ENCODE measurements at places on chromosomes 5 and 9. TPM values are rescaled to one million over a fixed set of nuclear protein-coding genes. Genes with fewer than 3 reads are reported as not detected.
A peak's percentile ranks its signal among the peaks of the same experiment; 100 is the strongest.

DNA sequence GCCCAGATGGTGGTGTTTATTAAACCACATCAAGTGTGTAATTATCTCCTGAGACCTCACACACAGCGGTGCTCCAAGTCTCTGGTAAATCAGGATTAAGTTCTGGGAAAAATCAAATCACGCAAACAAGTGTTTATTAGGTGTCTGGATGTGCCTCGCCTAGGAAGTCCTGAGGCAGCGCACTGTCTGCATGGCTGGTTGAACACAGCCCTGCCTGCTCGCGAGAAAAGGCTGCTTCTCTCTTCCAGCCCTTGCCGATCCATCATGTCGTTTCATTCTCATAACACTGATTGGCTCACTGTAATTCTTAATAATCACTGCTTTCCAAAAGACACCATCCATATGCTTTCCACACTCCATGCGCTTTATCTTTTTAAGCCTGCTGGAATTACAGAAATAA, 229.6 kb upstream of the DAP start:
- DNase-seq = no peak

GRCh38 chr5:78500028-78500427, 139.6 kb downstream of the SCAMP1 start:
- no peak for DNase-seq

- no peak for DNase-seq
These were observed 4.7 kb upstream of the SLC2A6 start for GRCh38 chr9:133483611-133484010.

GRCh38 chr9:68608763-68609162, 68.1 kb upstream of the TMEM252 start:
- DNase-seq = no peak

DNA sequence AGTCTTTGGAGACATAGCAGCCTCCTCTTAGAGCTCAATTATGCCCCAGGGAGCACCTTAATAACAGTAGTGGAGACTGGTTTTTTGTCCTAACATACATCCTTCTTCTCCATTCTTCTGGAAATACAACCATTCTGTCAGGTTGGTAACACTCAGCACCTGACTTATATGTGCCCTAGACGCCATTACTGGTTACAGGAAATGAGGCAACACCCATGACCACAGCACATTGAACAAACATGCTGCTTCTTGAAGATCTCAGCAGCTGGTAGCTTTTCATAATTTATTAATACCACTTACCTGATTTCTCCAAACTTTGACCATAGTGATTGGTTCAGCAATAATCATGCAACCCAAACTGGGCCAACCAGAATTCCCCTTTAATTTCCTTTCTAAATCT, 25.1 kb upstream of the TRPM3 start:
- no peak for DNase-seq

GRCh38 chr5:144203750-144204596, 33.3 kb downstream of the KCTD16 start:
- no peak for DNase-seq

DNA sequence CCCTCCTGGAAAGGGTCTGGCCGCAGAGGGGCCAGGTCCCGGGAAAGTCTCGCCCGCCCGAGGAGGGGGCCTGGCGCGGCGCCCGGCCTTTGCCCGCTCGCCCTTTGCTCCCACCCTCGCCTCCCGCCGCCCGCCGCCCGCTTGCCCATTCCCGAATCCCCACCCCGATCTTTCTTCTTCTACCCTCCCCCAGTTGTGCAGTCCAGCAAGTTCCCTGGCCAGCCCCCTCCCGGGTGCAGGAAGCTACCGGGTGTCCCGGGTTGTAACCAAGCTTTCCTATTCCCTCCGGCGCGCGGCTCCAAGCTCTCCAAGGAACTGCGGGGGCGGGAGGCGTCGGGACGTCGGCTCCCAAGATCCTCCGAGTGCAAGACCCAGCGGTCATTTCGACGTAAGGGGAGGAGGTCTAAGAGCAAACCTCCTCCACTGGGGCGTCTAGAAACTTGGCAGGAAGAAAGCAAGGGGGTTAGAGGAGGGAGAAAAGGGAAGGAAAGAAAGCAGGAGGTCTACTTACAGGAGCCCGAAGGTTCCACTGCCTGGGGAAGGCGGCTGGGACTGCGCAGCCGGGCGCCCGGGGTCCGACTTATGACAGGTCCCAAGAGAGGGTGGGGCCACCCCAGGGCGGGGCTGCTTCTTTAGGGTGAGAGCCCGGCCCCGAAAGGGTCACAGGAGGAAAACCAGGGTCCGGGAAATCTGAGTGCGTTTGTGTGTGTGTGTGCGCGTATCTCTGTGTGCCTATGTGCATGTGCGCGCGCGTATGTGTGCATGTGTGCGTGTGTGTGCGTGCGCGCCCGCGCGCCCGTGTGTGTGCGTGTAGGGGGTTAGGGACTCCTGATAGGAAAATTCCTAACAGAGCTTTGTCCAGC, at the start of gene PTGR1:
Gene PTGR1 (minus strand): TSS at position 556 of the 863 bp plus-strand sequence. CDS start 2,225 bp downstream, outside the sequence.
- DNase-seq = peak; percentile 72

- DNase-seq = peak; percentile 50
These were observed 86.7 kb upstream of the AGXT2 start for GRCh38 chr5:35134278-35135030.

Gene ZNF879
- 1.0 TPM for polyA plus RNA-seq

DNA sequence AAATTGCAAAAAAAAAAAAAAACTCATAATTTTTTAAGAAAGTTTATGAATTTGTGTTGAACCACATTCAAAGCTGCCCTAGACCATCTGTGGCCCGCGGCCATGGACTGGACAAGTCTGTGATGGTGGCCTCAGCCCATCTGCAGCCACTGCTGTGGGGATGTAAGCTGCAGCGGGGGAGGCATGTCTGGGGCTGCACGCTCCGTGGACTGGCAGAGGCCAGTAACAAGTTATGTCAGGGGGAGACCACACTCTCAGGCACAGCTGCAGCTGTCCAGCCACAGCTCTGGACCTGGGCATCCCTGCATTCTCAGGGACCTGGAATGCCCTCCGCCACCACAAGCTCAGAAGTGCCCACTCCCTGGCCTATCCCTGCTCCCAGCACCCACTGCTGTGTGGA, 1272.3 kb upstream of the CDH9 start:
- DNase-seq = no peak

- no peak for DNase-seq
These were observed 15.7 kb upstream of the TNC start for GRCh38 chr9:115133649-115134048.

DNA sequence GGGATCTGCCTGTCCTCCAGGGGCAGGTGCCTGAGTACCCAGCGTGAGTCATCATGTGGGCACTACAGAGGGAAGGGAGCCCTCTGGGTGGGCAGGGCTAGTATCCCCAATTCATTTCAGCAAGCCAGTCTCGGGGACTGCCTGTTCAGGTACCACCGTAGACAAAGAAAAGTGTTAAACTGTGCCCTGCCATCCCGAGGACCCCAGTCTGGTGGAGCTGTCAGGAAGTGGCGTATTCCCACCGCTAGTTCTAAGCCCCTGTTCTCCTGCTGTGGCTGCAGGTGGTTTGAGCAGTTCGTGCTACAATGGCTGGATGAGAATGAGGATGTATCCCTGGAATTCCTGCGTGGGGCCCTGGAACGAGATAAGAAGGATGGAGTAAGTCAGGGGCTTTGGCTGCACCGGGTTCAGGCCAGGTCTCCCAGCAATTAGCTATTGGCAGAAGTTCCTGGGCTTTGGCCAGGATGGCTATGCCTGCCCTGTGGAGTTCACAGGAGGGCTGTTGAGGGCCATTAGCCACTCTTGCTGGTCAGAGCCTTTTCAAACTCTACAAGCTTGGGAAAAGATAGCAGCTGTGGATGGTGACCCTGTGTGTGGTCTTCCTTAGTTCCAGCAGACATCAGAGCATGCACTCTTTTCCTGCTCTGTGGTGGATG, 93.2 kb upstream of the RUSC2 start:
- DNase-seq = no peak

DNA sequence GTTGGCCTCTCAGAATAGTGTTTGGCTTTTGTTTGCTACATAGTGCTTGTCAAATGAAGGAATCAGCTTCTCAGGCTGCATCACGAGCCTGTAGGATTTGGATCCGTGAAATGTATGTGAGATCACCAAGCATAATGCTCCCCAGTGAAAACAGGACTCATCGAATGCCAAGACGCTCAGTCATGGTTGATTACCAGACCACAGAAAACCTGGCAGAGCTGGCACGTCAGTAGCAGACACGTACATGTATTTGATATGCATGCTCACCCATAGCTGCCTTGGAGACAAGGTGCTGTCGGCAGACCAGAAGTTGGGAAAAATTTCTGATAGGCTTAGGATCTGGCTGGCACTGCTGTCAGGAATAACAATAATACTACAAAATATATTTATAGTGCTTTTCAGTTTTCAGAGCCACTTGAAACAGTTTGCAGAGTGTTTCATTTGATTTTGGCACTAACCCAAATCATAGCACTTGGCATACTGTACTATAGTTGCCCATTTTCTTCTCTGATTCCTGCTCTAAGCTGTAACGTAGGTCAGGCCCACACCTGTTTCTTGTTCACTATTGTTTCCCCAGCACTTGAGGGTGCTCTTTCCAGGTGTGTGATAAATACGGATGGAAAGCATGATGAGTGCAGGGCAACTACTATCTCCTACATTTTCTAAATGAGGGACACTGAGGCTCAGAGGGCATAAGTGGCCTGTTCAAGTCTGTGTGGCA, 226.1 kb downstream of the NR3C1 start:
- no peak for DNase-seq

DNA sequence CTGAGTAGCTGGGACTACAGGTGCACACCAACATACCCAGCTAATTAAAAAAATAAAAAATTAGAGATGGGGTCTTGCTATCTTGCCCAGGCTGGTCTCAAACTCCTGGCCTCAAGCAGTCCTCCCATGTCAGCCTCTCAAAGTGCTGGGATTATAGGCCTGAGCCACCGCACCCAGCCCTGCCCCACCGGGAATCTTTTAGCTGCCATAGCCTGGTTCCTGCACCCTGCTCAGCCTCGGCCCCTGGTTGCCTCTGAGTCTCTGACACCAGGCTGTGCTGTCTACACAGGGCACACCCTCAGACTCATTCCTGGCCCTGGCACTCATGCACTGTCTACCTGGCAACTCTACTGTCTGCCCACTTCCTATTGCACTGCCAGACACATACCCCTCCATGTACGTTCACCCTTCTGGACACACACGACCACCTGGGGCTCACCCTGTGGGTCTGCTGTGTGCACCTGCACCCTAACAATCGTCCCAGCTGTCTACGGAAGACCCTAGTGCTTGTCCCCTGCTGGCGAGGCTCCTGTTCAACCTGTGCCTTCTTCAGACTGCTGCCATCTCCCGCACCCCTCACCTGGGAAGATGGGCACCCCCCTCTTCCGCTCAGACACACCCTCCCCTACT, 1.4 kb downstream of the PROP1 start:
- DNase-seq = no peak

Gene ELOVL7
- 0.21 TPM for polyA plus RNA-seq

GRCh38 chr9:129761901-129762369, 9.1 kb upstream of the PTGES start:
- no peak for DNase-seq

GRCh38 chr5:139897342-139897741, 101.7 kb downstream of the PSD2 start:
- no peak for DNase-seq

DNA sequence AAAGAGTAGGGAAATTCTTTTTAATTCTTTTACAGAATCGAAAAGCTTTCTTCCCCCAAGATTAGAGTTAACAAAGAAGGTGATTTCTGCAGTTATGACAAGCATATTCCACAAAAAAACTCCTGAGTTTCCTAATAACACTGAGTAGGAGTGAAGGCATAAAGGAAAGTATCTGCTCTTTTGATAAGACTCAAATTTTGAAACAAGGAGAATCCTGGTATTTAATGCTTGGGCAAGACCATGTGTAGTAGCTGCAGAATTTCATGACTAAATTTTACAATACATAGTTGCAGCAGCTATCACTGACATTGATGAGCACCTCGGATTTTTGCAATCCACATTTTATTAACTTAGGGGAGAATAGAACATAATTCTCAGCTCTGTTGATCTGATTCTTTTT, 92.6 kb downstream of the MARCHF3 start:
- no peak for DNase-seq

- DNase-seq = no peak
These were observed 528.1 kb upstream of the KLF4 start for GRCh38 chr9:108017671-108018070.

Gene AK1
- polyA plus RNA-seq = 40.4 TPM

Gene IFNA2
- polyA plus RNA-seq = not detected

Gene LYSMD3
- polyA plus RNA-seq = 8.8 TPM

GRCh38 chr9:81150016-81150625, 539.2 kb downstream of the TLE1 start:
- no peak for DNase-seq

DNA sequence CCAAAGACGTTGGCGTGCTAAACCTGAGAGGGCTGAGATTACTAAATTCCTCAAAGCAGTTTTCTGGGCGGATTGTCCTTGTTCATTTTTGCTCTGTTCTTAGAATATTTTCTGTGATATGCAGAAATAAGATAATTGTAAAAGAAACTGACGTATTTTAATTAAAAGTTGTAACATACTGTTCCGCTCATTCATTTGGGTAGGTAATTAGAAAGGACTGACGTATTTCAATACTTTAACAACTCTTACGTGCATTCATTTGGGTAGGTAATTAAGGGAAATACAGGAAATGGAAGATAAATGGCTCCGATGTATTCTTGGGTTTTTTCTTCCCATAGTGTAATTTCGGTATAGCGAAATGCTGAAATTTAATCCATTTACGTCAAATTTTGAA, 1.1 kb downstream of the OSTF1 start:
- DNase-seq = no peak

Gene TIMD4
- polyA plus RNA-seq = 3.2 TPM

Gene PCDHGA5
- polyA plus RNA-seq = 0.04 TPM

GRCh38 chr5:40841068-40841805, at the start of gene CARD6:
Gene CARD6, plus strand, starts transcription at chr5:40841367. Its CDS starts 16 bp downstream, at chr5:40841383.
- DNase-seq = no peak

Gene FOXI1
- polyA plus RNA-seq = not detected

- DNase-seq = no peak
These were observed 13.7 kb downstream of the PITX1 start for GRCh38 chr5:135020111-135020895.

All from liver (tissue), 10 donors.